ENCODE measurements at places on chromosomes 7 and 10. TPM values are rescaled to one million over a fixed set of nuclear protein-coding genes. Genes with fewer than 3 reads are reported as not detected.

Gene GTPBP10
- total RNA-seq = 12.6 TPM

Gene KLF6
- total RNA-seq = 314 TPM

Gene ZC3HAV1L
- total RNA-seq = 23.1 TPM

Gene OIT3
- 0.13 TPM for total RNA-seq

Gene CALML3
- not detected for total RNA-seq

Gene PRKAR2B
- 37.6 TPM for total RNA-seq

Measured in bladder microvascular endothelial cell (primary cell).